ENCODE measurements at places on chromosomes 3 and 15. TPM values are rescaled to one million over a fixed set of nuclear protein-coding genes. Genes with fewer than 3 reads are reported as not detected.

KIF23 gene
- 3.8 TPM for total RNA-seq

TBC1D21 gene
- total RNA-seq, result not detected

GUCA1C gene
- total RNA-seq, result not detected

AQP9 gene
- 56.8 TPM for total RNA-seq

ARRDC4 gene
- 20.9 TPM for total RNA-seq

GPR156 gene
- 0.46 TPM for total RNA-seq

AMOTL2 gene
- 99.0 TPM for total RNA-seq

XXYLT1 gene
- 16.1 TPM for total RNA-seq

CDAN1 gene
- total RNA-seq, result 6.5 TPM

ARHGEF26 gene
- total RNA-seq, result 12.0 TPM

IL20RB gene
- 4.4 TPM for total RNA-seq

FRMD5 gene
- 0.37 TPM for total RNA-seq

AP2M1 gene
- 251 TPM for total RNA-seq
